Calu3 (cell line): ENCODE measurements at places on chromosomes 13 and 19. TPM values are rescaled to one million over a fixed set of nuclear protein-coding genes. Genes with fewer than 3 reads are reported as not detected.
A peak's percentile ranks its signal among the peaks of the same experiment; 100 is the strongest.

- H3K27me3 ChIP-seq, result peaks cover 31% of the 10 kb centered on the region
- DNase-seq, result peak; percentile 76
- H3K36me3 ChIP-seq, result no peaks in the 10 kb centered on the region
- no peak overlapping the region for H3K27ac ChIP-seq
These were observed 1.3 kb upstream of the CEACAM3 start for GRCh38 chr19:41795031-41795461.

GRCh38 chr19:16577531-16577985 lies 5.3 kb upstream of the SLC35E1 start:
- no peak overlapping the region for H3K4me3 ChIP-seq
- H3K27ac ChIP-seq, result no peak overlapping the region
- H3K36me3 ChIP-seq, result peaks cover 28% of the 10 kb centered on the region
- no peaks in the 10 kb centered on the region for H3K27me3 ChIP-seq

DNA sequence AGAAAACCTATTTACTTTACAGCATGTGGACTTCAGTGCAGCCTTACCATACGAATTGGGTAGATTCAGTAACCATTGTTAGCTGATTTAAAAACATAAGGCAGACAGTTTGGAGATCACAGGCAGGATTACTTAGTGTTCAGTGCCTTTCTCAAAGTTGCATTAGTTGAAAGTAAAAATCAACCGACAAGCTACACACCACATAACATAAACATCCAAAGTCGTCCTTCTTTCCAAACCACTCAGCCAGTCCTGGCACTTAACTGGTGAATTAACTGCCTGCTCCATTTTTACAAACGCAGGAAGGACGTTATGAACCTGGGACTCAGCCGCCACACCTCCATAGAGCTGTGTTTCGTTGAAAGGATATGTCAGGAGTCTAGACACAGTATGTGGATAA lies 91.4 kb downstream of the COL4A1 start:
- no peaks in the 10 kb centered on the region for H3K4me1 ChIP-seq
- no peaks in the 10 kb centered on the region for H3K27me3 ChIP-seq
- H3K36me3 ChIP-seq, result no peaks in the 10 kb centered on the region
- H3K27ac ChIP-seq, result no peak overlapping the region
- no peak overlapping the region for H3K4me3 ChIP-seq

DNA sequence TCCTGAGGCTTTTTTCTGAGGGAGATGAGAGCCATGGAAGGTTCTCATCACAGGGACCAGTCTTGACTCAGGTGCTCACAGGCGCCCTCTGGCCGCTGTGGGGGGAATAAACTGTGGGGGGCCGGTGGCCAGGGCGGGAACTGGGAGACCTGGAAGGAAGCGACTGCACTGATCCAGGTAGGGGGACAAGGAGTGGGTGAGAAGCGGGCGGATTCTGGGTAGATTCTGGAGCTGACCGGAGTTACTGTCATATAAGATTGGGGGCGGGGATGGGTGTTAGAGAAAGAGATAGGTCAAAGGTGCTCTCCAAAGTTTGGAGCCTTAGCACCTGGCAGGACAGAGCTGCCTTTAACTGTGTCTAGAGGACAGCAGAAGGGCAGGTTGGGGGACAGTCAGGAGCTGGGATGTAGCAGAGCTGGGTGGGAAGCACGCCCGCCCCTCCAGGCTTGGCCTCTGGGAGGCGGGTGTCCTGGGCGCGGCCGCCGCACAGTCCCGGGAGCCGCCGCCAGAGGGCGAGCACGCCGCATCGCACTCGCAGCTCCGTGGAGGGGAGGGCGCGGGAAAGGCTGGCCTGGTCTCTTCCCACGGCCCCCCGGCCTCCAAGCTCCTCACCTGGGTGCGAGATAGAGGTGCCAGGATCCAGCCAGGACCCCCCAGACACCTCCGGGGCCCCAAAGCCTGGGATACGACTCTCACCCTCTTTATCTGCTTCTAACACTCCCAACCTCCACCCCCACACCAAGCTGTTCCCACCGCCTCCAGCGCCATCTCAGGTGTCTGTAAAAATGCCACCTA lies 4.2 kb upstream of the DAND5 start:
- peaks cover 8% of the 10 kb centered on the region for H3K27me3 ChIP-seq
- H3K27ac ChIP-seq, result peak overlapping the region; percentile 53
- H3K4me1 ChIP-seq, result peaks cover 9% of the 10 kb centered on the region

GRCh38 chr13:101572456-101572855 lies 120.0 kb downstream of the ITGBL1 start:
- H3K4me1 ChIP-seq, result peaks cover 8% of the 10 kb centered on the region
- DNase-seq, result no peak
- no peaks in the 10 kb centered on the region for H3K36me3 ChIP-seq
- H3K27me3 ChIP-seq, result no peaks in the 10 kb centered on the region
- H3K4me3 ChIP-seq, result no peak overlapping the region

DNA sequence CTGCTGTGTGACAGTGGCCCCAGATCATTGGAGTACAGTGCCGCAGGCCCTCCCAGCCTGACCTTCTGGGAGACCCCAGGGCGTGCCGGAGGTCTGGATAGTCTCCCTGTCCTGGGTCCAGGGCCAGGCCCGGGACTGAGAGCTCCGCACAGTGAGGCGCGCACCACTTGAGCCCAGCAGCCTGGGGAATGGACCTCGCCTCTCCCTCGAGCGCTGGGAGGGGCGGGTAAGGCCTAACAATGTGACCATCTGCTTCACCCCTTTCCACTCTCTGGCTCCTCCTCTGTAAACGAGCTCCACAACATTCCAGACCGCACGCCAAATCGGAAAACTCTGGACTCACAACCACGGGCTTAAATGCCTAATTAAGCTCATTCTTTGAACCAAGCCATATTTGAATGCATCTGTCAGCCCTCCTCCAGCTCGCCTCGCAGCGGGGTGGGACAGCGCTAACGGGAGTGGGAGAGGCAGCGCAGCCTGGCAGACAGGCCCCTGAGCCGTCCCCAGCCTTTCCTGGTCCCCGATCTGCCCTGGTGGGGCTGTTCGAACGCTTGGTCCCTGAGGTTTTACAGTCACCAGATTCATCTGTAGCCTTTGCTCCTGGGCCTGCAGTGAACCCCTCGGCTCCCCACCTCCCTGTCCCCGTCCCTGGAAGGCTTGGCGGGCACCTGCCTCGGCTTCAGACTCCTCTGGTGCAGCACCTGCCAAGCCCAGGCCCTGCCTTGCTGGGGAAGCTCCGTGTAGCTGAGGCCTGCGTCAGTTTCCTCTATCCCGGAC lies 120.7 kb upstream of the VSTM2B start:
- H3K36me3 ChIP-seq, result no peaks in the 10 kb centered on the region
- H3K4me1 ChIP-seq, result no peaks in the 10 kb centered on the region
- DNase-seq, result no peak
- H3K4me3 ChIP-seq, result no peak overlapping the region
- H3K27me3 ChIP-seq, result peaks cover 78% of the 10 kb centered on the region

- H3K36me3 ChIP-seq, result no peaks in the 10 kb centered on the region
- no peak for DNase-seq
- H3K27ac ChIP-seq, result no peak overlapping the region
- H3K27me3 ChIP-seq, result peaks cover 34% of the 10 kb centered on the region
These were observed 291.4 kb downstream of the DCLK1 start for GRCh38 chr13:35839806-35840205.

DNA sequence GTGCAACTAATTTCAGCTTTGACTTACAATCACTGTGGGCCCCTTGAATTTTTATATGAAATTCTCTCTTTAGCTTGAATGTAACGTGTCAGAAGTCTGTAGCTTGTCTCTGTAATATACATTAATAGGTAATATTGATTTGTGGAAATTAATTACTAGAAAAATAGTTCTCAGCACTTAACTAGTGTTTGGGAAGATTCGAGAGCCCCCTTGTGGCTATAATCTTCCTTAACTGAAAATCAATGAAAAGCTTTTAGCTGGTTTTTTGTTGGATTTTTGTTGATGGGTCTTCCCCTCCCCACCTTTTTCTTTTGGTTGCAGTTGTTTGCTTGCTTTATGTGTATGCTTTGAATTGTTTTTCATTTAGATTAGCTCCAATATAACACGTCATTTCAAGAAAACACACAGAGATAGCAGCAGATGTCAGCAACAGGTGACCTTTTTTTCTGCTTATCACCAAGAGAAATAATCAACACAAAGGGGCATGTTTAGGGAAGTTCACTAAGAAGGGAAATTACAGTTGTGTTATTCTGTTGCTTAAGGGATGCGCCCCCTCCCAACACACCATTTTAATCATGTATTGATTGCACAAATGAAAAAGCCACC lies 176.8 kb downstream of the OXGR1 start:
- H3K27ac ChIP-seq, result no peak overlapping the region
- no peaks in the 10 kb centered on the region for H3K36me3 ChIP-seq
- no peak overlapping the region for H3K4me3 ChIP-seq
- H3K4me1 ChIP-seq, result no peaks in the 10 kb centered on the region
- no peak for DNase-seq

- no peak overlapping the region for H3K27ac ChIP-seq
- H3K4me3 ChIP-seq, result no peak overlapping the region
- H3K36me3 ChIP-seq, result peaks cover 9% of the 10 kb centered on the region
- no peaks in the 10 kb centered on the region for H3K27me3 ChIP-seq
- H3K4me1 ChIP-seq, result no peaks in the 10 kb centered on the region
These were observed 9.3 kb downstream of the MPND start for GRCh38 chr19:4352701-4353121.

- peaks cover 7% of the 10 kb centered on the region for H3K36me3 ChIP-seq
- H3K27ac ChIP-seq, result no peak overlapping the region
- H3K4me1 ChIP-seq, result no peaks in the 10 kb centered on the region
- DNase-seq, result no peak
- H3K4me3 ChIP-seq, result no peak overlapping the region
These were observed 41.8 kb upstream of the ZNF429 start for GRCh38 chr19:21463449-21464105.

Gene ATP7B
- total RNA-seq, result 5.6 and 6.8 TPM in 2 replicates

Gene TEX29
- total RNA-seq, result not detected in 2 replicates

Gene GNG8
- not detected in 2 replicates for total RNA-seq

Gene KISS1R
- not detected in 2 replicates for total RNA-seq

Gene GRIN3B
- not detected in 2 replicates for total RNA-seq

Gene FLT3LG
- total RNA-seq, result 4.8 and 7.1 TPM in 2 replicates

Gene HMG20B
- 58.1 and 58.4 TPM in 2 replicates for total RNA-seq
